Stimulated activated CD8-positive, alpha-beta memory T cell treated with anti-CD3 and anti-CD28 coated beads, Interleukin-15, amount 100 ng/mL, for 48 hours (primary cell): ENCODE measurements at places on chromosomes 13 and 19.

DNA sequence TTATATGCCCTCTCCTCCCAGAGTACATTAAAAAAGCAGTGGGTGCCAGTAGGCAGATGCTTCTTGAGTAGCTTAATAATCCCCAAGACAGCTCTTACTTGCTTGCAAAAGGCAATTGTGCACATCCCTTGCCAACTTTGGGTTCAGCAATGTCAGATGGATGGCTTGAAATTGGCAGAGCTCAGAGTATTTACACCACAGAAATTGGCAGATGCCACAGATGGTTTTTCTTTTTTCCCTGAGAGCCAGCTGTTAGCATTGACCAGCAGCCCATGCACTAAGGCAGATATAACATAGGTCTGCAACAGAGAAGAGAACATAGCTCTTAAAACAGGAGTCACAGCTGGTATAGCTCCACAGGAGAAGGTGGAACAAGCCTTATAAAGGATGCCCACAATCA is 18.4 kb upstream of the RNASEH2B start:
- no peak for DNase-seq

- no peak for DNase-seq
These were observed 745.6 kb downstream of the SLITRK1 start for GRCh38 chr13:83136660-83137059.

DNA sequence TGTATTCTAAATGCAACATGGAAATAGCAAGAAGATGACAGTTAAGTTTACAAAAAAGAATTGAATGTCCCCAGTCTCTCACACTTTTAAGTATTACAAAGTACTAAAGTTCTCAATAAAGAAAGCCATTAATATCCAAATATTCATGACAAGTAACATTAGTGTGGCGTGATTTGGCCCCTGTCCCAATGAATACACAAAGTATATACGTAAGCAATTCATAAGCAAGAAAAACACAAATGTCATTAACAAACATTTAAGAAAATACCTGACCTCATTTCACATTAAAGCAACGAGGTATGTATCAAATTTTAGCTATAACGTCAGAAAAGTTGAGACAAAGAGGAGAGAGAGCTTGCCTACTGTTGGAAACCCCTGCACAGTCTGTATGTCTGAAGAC is 241.9 kb upstream of the IRS2 start:
- no peak for DNase-seq

DNA sequence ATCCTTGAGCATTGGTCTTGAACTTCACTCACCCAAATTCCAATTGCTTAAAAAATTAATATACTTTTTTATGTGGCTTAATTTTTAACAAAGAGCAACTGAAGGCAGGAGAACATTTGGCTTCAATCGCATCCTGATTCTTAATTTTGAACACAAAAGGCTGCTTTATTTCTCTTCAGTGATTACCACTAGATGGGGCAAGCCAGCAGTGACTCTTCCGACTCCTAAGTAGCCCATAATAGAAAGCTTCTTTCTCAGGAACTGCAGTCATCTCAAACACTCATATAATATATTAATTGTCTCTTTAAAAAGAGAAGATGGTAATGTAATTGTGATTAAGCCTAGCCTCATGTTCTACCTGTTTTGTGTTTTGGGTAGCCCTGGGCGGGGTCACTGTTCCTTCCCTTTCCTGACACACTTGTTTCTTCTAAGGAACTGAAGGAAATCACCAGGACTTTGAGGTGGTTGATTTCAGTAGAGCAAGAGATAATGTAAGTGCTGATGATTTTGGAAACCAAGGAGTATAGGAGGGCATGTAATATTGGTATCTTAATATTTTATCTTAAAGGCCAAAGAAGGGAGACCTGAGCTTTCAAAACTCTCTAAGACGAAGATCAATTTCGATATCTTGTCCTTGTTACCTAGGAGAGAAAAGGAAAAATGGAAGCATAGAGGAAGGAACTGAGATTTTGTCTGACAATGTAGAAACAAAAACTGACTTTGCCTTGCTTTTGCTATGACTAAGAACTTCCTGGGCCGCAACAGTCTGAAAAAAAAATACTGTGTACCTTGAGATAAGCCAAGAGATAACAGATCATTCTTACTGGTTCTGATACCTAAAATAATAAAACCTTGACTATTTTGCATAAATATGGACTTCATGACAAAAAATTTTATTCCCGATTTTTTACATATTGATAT is 73.1 kb downstream of the TNFSF13B start:
- DNase-seq = no peak

DNA sequence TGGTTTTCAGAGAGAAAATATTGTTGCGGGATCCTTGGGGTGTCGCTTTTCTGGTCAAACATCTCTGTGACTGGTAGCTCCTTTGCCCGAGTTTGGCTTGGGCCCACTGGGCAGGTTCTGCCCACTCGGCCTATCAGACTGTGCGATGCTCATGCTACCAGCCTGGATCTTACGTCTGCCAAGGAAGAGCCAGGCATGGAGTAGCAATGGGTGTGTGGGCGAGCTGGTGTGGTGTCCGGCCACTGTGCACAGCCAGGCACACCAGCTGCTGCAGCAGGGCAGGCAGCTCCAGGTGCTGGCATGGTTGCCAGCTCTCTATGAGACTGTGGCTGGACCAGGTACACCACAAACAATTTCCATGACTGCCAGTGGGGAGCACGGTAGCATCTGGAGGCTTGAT is 1351.8 kb upstream of the PCDH20 start:
- DNase-seq = no peak

DNA sequence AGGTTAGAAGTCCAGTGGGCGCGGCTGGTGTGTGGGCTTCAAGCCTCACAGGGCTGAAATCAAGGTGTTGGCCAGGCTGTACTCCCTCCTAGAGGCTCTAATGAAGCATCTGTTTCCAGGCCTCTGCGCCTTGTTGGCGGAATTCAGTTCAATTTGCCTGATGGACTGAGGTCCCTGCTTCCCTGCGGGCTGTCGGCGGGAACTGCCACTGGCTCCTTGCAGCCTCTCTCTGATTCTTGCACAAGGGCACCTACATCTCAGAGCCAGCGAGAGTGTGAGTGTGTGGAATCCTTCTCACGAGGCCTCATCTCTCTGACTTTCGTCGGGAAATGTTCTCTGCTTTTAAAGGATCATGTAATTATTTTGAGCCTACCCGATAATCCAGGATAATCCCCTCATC is 128.6 kb downstream of the DLEU7 start:
- DNase-seq = no peak

- DNase-seq = no peak
These were observed 463.9 kb upstream of the MIR17HG start for GRCh38 chr13:90883592-90883991.

DNA sequence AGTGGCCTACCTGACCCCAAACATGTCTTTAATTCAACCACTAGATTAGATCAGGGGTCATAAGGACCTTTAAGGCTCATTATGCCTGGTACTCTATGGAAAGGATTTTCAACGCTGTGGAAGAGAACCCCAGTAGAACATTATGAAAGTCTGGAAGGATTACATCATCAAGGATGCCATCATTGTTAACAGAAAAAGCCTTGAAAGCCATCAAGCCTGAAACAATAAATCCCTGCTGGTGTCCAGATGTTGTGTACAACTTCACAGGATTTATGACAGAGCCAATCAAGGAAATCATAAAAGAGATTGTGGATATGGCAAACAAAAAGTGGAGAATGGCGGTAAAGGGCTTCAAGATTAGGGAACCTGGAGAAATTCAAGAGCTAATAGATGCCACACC is 59.7 kb downstream of the NAA16 start:
- DNase-seq = no peak

GRCh38 chr13:64688893-64689677 is 2541.1 kb downstream of the PCDH9 start:
- DNase-seq = no peak

- no peak for DNase-seq
These were observed 379.9 kb downstream of the LIG4 start for GRCh38 chr13:107835339-107836018.

GRCh38 chr19:11708457-11708856 is 30.3 kb downstream of the ZNF823 start:
- no peak for DNase-seq

DNA sequence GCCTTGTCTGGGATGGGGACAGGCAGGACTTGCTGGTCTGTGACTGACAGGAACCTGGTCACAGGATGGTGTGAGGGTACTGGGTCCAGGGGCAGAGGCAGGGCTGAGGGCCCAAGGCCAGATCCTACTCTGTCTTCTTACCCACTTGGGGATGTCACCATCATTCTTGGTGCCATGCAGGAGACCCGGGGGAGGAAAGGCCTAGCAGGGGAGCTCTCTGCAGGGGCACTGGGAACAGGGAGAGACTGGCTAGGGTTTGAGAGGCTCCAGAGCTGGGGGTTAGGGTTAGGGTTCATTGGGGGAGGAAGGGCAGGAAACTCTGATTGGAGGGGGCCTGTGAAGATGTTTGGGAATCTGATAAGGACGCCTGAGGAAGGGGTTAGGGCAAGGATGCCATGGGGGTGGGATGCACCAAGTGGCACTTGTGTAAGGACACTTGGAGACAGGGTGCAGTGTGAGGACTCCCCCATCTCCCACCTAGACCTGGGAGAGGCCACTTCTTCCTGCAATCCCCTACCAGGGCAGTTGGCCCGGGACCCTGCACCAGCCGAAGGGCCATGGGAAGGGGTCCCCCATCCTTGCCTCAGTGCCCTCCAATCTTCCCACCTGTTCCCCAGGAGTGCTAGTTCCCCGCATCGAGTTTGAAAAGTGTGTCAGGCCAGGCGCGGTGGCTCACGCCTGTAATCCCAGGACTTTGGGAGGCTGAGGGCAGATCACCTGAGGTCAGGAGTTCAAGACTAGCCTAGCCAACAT is 6.9 kb downstream of the PRR36 start:
- no peak for DNase-seq

- no peak for DNase-seq
These were observed 476.6 kb upstream of the NBEA start for GRCh38 chr13:34465423-34465922.

DNA sequence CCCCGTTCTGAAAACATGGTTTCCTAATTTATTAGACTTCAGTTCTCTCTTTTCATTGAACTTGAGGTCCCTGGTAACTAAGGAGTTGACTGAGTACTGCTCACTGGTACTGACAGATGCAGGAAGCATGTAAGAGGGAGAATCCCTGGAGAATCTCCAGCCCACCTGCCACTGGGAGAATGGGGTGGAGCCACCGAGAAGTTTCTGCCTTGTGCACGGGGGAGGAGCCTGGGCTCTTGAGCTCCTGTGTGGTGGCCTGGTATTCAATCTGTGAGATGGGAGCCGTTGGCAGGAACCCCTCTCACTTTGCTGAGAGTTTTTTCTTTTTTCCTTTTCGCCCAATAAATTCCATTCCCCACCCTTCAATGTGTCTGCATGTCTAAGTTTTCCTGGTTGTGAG is 13.2 kb upstream of the AKAP11 start:
- no peak for DNase-seq

GRCh38 chr13:37475966-37476365 is 122.6 kb downstream of the POSTN start:
- no peak for DNase-seq

DNA sequence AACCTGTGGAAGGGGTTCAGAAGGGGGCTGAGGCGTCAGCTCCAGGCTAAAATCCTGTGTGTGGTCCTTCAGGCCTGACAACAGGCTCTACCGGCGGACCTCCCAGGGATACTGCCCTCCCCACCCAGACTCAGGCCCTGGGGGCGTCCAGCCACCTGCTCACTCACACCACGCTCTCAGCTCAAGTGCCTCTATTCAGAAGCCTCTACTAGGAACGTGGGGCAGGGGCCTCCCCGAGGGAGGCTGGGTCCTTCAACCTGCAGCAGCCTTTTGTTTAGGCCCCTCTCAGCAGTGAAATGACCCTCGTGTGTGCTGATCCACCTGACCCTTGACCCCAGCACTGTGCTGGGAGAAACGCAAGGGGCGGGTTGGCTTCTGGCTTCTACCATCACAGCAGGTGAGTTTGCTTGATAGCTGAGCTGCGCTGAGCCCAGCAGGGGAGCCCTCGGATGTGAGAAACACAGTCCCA is 10.6 kb downstream of the PLPP2 start:
- DNase-seq = no peak

- DNase-seq = peak; percentile 65
These were observed at the start of gene ZNF285 for GRCh38 chr19:44401139-44402115. ZNF285 (minus strand) TSS chr19:44401608; CDS start chr19:44397213, 4,395 bp downstream.

- DNase-seq = no peak
These were observed 68.9 kb downstream of the PEX11G start for GRCh38 chr19:7419777-7420439.

DNA sequence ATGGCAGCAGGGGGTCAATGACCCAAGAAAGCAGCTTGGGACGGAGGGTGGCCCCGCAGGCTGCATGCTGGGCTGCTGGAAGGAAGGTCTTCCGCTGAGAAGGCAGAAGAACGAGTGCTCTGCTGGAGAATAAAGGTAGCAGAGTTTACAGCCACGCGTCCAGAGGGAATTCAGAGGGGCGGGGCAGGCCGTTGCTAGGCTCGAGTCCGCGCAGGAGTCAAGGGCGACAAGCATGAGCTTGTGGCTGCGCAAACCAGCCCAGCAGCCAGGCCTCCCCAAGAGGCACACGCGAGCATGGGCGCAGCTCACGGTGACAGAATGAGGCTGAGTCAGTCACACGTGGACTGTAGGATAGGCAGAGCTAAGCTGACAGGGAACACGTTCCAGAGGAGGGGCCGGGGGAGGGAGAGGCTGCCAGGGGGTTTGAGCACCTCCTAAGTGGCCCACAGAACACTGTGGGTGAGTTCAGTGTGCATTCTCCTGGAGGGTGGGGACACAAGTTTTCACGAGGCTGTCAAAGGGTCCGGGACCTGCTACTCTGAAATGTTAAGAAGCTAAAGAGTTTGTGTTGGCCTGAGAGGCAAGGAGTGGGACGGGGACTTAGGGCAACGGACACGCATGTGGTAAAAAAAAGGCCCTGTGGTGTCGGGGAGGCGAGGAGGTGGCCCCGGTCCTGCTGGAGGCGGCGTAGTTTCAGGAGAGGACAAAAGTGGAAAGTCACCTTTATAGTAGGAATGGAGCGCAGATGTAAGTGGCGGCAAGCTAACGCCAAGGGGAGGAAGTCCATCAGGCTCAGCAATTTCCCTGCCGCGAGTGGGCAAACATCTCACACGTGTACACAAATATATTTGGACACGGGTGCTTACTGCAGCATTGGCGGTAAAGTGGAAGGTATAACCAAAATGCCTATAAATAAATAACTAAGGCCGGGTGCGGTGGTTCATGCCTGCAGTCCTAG is 17.7 kb downstream of the RFX2 start:
- no peak for DNase-seq

DNA sequence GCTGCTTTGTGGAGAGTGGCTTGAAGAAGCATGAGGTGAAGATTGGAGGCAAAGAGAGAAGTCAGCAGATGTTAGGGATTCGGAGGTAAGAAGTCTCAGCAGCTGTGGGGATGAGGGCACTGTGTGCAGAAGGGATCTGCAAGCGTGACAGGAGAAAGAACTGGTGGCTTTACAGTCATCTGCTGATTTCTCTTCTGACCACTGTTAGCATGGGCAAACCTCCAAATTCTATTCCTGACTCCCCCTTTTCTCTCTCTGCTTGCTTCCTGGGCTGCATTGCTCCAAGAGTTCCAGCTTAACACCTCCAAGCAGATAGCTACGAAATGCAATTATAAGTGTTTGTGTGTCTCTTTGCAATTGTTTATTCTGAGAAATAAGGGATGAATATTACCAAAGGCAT is 159.6 kb downstream of the GGACT start:
- DNase-seq = no peak
